Activated naive CD8-positive, alpha-beta T cell treated with anti-CD3 and anti-CD28 coated beads, Interleukin-2, amount 50 U/mL, for 16 hours (primary cell): ENCODE measurements at places on chromosomes 6 and 20.

GRCh38 chr6:25875563-25875905 is 1.5 kb upstream of the SLC17A3 start:
- DNase-seq: no peak

DNA sequence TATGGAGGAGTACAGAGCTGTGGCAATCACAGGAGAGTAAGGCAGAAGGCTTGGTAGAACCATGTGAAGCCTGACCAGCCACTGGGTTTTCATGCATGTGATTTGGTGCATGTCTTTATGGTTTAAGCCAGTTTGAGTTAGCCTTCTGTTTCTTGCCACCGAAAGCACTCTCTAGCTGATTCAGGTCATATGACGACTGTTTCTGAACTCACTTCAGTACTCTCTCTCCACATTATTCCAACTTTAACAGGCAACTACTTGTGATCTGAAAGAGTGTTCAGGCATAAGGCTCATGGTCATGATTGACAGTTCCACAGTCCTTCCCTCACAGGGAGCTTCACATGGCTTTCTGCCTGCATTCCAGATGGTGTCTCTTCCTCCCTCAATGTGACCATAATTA is 63.3 kb upstream of the TAB2 start:
- no peak for DNase-seq

DNA sequence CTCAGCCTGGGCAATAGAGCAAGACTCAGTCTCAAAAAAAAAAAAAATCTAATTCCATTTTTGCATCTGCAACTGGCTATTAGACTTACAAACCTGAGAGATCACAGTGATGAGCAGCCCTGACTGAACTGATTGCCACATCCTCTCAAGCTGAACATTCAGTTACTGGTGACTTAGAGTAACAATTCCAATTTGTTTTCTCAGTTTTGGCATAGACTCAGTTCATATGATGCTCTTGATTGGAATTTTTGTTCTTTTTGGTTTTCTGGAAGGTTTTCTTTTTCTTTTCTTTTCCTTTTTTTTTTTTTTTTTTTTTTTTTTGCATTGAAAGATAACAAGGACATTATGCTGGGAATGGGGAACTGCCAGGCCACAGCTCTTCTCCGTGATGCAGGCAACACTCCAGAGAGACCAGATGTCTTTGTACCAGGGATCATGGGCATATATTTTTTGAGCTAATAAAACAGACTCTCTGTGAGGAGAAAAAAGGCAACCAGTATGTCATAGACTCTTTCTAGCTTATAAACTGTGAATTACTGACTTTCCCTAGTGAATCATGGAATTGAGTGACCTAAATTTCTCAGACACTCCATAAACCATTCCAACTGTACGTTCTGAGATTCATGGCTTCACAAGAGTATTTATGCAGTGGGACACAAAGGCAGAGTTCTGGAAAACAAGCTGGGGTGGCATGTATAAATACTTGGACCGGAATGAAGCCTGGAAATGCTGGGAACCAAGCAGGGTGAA is 86.0 kb upstream of the SLC2A12 start:
- no peak for DNase-seq

GRCh38 chr6:3654436-3654835 is 97.1 kb downstream of the PXDC1 start:
- DNase-seq: no peak

DNA sequence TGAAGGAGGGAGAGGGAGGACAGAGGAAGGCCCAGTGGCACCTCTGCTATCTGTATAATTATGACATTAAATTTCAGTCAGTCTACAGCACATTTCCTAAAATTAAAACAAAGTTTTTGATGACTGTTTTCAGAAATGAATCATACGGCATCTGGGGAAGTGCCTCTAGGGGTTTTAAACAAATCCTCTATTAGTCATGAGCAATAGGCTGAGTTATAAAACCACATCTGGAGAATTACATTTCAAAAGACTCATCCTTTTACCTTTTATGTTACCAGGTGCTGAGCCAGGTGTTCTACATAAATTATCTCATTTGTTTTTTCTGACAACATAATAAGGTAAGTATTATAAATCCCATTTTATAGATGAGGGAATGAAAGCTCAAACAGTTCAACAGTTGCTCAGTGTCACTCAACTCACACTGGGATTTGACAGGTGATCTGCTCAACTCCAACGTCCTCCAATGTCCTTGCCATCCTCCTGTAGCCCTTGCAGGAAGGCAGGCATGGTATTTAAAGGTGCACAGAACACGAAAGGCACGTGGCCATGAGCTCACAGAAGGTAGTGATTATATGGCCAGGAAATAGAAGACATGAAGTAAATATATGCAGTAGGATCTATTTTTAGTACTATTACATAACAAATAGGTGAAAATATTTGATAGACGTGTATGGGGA is 184.2 kb upstream of the MAN1A1 start:
- DNase-seq: no peak

DNA sequence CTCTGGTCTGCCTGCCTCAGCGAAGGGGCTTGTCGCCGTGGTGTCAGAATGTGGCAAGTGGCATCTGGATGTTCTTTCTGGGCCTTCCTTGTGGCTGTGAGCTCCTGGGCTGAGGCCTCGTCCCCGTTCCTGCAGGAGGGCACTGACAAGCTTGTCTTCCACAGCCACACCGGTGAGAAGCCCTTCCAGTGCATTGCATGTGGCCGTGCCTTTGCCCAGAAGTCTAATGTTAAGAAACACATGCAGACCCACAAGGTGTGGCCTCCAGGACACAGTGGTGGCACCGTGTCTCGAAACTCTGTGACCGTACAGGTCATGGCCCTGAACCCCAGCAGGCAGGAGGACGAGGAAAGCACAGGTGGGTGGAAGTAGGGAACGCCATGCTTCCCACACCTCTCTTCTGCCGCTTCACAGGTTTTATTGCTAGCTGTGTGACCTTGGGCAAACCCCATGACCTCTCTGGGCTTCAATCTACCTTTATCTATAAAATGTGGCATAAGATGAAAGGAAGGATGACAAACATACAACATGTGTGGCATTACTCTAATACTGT is 30.0 kb downstream of the ZNF341 start:
- DNase-seq: no peak

- no peak for DNase-seq
Observed at GRCh38 chr6:14189074-14189473, 71.5 kb downstream of the CD83 start.

DNA sequence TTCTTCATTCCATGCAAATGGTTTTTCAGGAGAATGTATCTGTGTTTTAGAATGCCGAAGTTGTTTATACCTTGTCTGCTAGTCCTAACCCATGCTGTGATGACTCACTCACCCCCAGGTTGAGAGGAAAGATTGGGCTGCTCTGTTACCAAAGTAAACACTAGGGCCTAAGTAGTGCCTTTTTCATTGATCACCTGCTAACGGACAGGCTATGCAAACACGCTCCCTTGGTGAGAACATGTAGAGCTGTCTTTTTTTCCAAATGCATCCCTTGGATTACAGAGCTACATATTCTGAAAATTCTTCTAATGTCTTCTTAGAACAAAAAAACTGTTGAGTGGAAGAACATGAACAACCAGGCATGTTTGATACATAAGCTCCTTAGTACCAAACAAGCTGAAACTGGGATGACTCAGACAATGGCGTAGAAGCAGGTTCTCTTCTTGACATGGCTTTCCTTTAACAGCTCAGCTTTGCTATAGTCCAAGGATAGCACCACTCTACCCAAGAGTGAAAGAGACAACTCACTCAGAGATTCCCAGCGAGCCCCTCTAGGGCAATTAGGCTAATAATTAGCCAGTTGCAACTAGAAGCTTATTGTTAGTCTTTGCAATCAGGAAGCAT is 20.5 kb downstream of the PERP start:
- no peak for DNase-seq

- DNase-seq: no peak
Observed at GRCh38 chr20:39057911-39058310, 95.8 kb downstream of the DHX35 start.

GRCh38 chr20:41334443-41335421 is 5.9 kb upstream of the LPIN3 start:
- no peak for DNase-seq

DNA sequence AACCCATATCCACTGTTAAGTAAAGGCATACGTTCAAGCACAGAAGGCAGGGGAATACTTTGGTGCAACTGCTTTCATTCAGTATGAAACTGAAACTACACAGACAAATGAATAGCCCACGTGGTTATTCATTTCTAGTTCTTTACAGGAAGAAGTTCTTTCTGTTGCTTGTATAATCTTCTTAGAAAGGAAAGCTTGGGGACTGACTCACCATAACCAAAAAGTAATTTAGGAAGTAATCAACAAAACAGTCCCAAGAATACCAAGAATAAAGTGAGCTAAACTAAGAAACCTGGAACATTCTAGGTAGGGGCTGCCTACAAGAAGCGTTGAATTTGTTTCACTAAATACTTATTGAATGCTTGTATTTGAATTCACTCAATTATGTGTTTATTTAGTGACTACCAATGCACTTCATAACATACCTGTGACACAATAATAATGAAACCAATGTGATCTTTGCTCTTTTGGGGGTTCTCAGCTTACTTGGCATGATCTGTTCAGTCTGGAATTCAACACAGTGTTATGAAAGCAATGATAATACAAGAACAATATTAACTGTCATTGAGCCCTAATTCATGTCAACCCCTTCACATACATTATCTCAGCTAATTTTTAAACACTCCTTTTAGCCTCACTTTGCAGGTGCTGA is 25.1 kb upstream of the KIAA0408 start:
- no peak for DNase-seq

GRCh38 chr20:35005463-35005961 is 49.8 kb downstream of the MYH7B start:
- no peak for DNase-seq

DNA sequence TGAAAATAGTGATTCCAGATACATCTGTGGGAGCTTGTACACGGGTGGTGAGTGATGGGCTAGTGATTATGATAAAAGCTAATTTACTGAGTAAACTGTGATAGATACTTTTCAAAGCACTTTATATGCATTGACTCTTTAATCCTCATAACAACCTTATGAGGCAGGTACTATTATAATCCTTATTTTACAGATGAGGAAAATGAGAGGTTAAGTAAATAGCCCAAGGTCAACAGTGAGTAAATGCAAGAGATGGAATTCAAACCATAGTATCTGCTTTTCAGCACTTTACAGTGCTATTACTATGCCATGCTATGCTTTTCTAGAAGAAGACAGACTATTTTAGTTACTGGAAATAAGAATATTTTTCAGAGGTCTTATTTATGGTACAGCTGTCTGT is 320.9 kb upstream of the CITED2 start:
- no peak for DNase-seq

GRCh38 chr6:98711380-98711779 is 123.0 kb upstream of the POU3F2 start:
- no peak for DNase-seq

- no peak for DNase-seq
Observed at GRCh38 chr6:129153257-129153656, 270.3 kb downstream of the LAMA2 start.

DNA sequence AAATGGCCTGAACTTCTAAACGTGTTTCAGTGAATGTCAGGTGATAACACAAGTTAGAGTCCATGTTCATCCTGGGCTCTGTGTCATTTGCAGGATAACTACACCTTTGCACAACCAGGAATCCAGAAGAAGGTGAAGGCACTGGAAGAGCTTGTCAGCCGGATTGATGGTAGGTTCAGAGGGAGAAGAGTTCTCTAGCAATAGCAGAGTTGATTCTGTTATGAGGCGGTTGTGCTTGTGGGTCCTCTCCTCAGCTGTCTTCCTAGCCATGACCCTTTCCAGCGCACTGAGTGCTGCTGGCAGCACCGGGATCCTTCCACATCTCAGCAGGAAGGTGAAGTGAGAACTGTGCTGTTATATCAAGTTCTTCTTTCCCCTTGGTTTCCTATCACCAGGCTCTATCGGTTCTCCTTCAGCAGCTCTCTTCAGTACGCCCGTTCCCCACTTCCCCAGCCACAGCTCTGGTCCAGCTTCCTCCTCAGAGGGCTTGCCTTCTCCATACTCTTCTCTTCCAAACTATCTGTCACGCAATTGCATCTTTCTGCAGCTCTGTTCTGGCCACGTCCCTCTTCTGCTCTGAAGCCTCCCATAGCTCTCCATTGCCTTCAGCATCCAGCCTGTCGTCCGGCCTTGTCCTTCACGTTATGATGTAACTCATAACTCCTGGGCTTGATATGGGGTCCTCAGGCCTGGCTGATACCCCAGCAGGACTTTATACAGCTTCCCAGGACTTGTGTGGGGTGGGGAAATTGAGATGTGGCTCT is 39.9 kb upstream of the RNF8 start:
- DNase-seq: no peak

DNA sequence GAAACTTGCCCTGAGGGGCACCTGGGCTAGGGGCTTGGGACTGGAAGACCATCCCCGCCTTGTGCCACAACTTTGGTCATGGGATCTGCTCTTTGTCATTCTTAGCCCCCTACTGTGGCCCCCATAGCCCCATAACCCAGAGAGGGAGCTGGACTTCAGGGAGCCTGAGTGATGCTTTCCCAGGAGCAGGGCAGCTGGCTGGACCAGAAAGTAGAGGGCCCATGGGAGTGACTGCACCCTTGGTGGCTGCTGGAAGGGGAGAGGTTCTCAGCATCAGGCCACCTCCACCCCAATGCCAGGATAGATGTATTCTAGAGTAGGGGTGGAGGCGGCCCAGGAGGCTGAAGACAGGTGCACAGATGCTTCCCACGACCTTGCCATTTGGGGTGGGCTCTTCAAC is 5.8 kb upstream of the FAM83D start:
- no peak for DNase-seq

DNA sequence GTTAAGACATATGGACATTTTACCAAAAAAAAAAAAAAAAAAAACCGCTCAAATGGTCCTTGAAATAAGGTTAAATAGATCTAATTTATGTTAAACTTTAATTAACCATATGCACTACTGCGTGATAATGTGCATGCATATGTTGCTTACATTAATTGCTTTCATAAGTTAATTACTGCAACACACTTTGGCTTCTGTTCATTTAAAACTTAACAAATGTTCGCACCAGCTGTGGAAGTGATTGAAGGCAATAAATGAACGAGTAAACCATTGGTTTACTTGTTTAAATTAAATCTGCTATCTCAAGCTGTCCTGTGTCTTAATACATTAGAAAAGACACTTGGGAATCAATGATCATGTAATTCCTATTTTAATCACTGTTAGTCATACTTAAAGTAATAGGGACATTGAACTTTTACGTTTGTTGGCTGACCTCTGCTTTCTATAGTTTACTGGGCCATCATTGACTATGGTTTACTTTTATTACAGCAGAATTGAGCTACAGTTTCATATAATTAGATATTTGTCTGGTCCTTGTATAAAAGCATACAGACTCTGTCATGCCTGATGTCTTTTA is 294.7 kb downstream of the KHDC1L start:
- DNase-seq: no peak

- no peak for DNase-seq
Observed at GRCh38 chr6:164294047-164294784, 879.7 kb downstream of the QKI start.

GRCh38 chr6:20109526-20109925 is 102.7 kb downstream of the MBOAT1 start:
- DNase-seq: no peak

GRCh38 chr6:126945812-126946360 is 172.6 kb upstream of the RSPO3 start:
- DNase-seq: no peak

GRCh38 chr6:38555606-38556005 is 84.1 kb downstream of the BTBD9 start:
- no peak for DNase-seq

GRCh38 chr6:121639021-121639420 is 203.6 kb downstream of the GJA1 start:
- no peak for DNase-seq
